ENCODE measurements at places on chromosomes 2 and 18.

- no peak for DNase-seq
These were observed 179.8 kb downstream of the SEPTIN10 start for GRCh38 chr2:109433926-109434325.

GRCh38 chr2:231245249-231246094 is 47.0 kb downstream of the ARMC9 start:
- DNase-seq, result no peak

DNA sequence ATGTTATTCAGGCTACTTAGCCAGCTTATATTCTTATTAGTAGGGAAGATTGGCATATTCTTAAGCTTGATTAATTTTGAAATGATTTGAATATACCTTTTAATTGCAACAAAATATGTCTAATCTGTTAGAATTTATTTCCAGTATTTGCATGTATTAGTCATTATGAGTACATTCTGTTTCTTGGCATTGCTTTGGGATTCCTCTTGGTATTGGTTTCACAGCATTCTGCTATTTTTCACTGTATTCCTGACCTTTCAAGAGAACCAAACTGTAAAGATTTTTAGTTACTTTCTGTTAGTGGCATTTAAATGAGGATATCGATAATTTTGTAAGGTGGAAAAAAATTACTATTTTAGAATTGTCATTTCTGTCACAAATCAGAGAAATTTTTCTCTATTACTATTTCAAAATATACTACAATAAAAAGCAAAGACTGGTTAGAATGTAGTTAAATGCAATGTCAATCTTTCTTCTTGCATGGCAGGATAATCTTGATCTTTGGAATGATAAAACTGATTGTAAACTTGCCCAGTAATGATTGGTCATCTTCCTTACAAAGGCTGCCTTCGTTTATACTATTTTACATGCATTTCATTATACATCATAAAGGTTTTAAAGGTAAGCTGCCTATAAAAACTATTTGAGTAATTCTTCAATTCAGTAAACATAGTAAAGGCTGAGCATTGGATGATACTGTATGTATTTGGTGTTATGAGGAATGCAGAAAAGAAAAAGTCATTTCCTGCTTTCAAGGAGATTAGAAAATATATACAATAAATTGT is 86.1 kb downstream of the SLC4A10 start:
- DNase-seq, result no peak

GRCh38 chr2:70641263-70641784 is 87.7 kb upstream of the TGFA start:
- DNase-seq, result no peak

- DNase-seq, result no peak
These were observed 202.9 kb upstream of the SP5 start for GRCh38 chr2:170512266-170512665.

DNA sequence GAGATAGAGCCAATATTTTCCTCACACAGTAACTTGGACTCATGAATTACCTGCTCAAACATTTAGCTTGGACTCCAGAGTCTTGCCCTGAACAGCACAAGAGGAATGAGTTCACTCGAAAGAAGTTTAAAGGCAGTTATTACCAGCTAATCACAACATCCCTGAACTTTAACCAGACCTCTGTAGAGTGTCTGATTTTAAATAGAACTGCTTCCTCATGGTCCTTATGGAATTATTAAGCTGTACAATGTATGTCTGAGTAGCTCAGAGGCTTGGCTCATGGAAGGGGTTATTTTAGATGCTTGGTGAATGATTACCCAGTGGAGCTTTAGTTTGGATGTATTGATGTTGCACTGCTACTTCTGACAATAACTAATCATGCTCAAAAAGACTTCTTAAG is 183.1 kb downstream of the FMNL2 start:
- DNase-seq, result no peak

GRCh38 chr2:212997526-212998020 is 153.8 kb downstream of the IKZF2 start:
- DNase-seq, result no peak

- no peak for DNase-seq
These were observed 271.5 kb upstream of the EPAS1 start for GRCh38 chr2:46025676-46026075.

All from ecto neural progenitor cell (in vitro differentiated cells).